ENCODE measurements at places on chromosomes 3 and 15.

DNA sequence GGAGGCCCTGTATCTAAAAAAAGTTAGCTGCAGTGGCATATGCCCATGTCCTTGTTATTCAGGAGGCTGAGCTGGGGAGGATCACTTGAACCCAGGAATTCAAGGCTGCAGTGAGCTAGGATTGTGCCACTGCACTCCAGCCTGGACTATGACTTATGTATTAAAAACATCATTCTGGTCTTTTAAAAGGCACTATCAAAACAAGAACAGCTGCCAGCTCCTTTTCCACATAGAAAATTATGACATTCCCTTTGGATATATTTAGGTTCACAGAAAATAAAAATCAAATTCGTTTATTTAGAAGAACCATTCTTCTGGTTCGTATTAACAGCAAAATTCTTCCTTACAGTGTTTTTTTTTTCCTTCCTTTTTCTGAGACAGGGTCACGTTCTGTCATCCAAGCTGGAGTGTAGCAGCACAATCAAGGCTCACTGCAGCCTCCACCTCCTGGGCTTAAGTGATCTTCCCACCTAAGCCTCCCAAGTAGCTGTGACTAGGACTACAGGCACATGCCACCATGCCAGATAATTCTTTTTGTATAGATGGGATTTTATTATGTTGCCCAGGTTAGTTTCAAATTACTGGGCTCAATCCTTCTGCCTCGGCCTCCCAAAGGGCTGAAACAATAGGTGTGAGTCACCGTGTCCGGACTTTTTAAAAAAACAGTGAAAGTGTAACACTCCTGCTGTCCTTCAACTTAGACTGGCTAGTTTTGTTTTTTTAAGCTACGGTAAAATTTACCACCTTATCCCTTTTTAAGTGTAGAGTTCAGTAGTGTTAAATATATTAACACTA is 13.9 kb downstream of the ICE2 start:
- DNase-seq: no peak

DNA sequence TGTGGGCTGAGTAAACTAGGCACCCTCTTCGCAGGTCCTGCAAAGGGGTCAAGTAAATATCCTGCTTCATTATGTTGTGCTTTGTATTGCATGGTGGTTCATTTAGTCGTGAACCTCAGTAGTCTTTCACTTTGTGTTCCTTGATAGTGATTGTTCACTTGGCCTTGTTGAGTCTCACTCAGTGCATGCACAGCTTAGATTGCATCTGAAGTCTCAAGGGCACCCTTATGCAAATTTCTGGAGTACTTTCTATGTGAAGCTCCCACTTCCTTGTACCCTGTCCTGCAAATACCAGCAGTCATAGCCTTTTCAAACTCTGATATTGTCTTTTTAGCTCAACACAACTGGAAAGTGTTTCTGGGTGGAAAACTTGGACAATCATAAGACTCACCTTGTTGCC is 519.2 kb downstream of the NAALADL2 start:
- DNase-seq: no peak

- DNase-seq: no peak
Measured at GRCh38 chr3:48979451-48979850, 10.6 kb upstream of the P4HTM start.

DNA sequence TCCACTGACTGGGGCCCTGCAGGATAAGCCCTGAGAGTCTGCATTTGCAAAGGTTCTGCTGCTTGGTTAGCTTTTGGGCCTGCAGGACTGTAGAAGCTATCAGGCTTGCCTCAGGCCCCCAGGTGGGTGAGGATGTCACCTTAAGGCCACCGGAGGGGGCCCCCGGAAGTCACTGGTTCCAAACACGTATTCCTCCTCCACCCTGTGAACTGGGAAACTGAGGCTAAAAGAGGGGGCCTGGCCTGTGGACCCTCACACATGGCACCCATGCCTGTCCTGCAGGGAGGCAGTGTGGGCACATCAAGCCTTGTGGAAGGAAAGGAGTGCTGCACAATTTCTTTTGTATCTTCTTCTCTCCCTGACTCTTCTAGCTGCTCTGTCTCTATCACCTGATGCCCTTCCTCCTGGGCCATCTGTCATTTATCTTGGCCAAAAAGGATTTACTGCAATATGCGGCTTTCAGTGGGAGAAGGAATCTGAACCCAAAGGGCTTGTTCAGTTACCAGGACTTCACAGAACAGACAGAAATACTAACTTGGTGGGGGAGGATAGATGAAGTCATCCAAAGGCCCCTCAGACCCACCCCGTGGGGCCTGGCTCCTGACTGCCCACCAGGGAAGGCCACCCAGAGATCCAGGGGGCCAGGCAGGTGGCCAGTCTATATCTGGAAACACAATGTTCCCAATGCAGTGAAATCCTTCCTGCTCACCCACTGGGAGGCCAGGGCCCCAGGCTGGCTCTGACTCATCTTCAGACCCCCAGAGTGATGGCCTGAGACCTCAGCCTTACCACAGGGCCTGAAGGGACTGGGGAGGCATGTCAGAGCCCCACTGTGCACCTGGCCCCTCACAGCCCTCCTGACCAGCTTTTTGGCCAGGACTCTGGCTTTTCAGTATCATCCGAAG is 18.3 kb downstream of the UBAP1L start:
- no peak for DNase-seq

DNA sequence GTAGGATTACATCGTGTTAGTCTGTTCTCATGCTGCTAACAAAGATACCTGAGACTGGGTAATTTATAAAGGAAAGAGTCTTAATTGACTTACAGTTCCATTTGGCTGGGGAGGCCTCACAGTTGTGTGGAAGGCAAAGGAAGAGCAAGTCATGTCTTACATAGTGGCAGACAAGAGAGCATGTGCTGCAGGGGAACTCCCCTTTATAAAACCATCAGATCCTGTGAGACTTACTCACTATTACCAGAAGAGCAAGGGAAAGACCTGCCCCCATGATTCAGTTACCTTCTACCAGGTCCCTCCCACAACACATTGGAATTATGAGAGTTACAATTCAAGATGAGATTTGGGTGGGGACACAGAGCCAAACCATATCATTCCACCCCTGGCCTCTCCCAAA is 3.4 kb downstream of the SLC25A26 start:
- DNase-seq: no peak

GRCh38 chr3:55526332-55527030 is 39.4 kb upstream of the WNT5A start:
- no peak for DNase-seq

DNA sequence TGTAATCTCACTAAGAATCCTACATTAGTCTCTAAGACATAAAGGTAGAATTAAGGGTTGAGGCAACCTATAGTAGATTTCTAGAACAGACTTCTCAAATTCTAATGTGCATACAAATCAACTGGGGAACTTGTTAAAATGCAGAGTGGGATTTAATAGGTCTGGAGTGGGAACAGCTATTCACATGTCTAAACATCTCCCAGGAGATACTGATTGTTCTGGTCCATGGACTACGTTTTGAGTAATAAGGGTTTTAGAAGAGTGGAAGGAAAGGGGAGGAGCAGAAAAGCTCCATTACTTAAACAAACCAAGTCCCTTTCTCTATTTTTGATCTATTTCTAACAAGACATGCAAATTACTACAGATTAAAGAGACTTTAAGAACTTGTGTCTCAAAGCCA is 524.8 kb downstream of the TUSC7 start:
- DNase-seq: no peak

GRCh38 chr15:77418391-77418965 is 1.4 kb downstream of the PEAK1 start:
- DNase-seq: peak; percentile 65

- no peak for DNase-seq
Measured at GRCh38 chr3:110139048-110139447, 801.7 kb upstream of the DPPA4 start.

- DNase-seq: peak; percentile 32
Measured at GRCh38 chr3:190013943-190014924, 106.5 kb downstream of the P3H2 start.

DNA sequence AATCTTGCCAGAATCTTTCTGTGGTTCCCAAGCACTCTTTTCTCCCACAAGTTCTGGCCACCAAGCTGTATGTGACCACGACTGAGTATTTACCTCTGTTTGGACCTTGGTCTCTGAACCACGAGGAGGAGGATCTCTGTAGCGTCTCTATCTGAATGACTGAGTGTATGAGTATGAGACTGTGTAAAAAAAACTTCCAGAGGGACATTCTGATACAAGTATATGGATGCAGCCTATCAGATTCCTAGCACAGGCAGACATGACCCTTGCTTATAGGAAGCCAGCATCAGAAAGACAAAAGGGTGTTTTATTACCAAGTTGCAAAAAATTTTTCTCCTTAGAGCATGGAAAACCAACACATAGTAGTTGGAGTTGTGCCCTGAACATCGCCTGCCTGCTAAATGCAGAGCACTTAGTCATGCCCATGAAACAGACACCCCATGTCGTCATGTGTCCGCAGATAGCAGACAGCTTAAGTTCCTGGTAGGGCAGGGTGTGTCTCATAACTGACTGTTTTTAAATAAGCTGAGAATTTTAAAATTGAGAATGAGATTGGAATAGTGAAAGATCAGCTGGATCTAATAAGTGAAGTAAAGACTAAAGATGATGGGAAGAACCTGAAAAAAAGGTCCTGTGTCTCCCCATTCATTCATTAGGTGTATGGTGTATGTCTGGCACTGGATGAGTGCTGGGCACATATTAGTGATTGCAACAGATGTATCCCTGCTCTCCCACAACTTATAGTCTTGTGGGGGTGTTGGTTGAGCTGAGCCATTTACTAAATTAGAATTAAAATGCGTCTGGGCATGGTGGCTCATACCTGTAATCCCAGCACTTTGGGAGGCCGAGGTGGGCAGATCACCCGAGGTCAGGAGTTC is 30.9 kb downstream of the DAG1 start:
- peak; percentile 99 for DNase-seq

GRCh38 chr15:80588801-80589200 is 106.3 kb upstream of the ABHD17C start:
- peak; percentile 94 for DNase-seq

GRCh38 chr3:30161375-30161774 is 445.0 kb upstream of the TGFBR2 start:
- DNase-seq: peak; percentile 58

DNA sequence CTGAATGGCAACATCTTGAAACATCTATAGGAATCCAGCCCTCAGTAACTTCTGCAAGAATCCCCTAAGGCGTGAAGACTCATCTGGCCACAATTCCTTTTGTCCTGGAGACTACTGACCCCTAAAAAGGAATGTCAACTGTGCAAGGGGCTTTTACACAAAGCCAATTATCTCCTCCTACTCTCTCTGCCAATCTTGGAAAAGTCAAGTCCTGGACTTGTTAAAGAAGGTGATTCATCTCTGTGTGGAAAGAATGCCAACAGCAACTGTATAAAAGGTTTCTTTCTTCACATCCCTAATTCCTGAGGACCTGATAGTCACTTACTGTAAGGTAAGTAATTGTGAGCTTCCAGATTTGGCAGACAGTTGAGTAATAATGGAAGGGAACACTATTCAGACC is 22.3 kb downstream of the THRB start:
- peak; percentile 42 for DNase-seq

- no peak for DNase-seq
Measured at GRCh38 chr3:14680716-14681115, 5.8 kb downstream of the C3orf20 start.

DNA sequence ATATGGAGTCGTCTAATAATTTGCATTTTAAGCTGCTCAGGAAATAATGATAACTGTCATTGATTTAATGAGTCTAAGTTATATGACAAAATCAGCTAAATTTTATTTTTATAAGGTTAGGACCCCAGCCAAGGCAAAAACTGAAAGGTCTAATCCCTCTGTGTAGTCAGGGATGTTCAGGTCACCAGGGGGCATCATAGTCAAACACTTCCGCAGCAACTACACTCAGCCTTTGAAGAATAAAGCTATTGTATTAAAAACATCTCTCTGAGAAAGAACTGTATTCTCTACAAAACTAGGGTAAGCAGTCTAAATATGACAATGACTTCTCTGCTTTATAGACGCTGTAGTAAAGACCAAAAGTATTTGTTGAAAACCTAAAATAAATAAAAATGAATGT is 15.0 kb downstream of the INTS14 start:
- no peak for DNase-seq

GRCh38 chr15:63672369-63672768 is 75.2 kb downstream of the FBXL22 start:
- no peak for DNase-seq

- DNase-seq: no peak
Measured at GRCh38 chr3:143576568-143577270, 271.5 kb downstream of the SLC9A9 start.

- DNase-seq: peak; percentile 90
Measured at GRCh38 chr15:90071220-90071807, 31.0 kb downstream of the IDH2 start.

DNA sequence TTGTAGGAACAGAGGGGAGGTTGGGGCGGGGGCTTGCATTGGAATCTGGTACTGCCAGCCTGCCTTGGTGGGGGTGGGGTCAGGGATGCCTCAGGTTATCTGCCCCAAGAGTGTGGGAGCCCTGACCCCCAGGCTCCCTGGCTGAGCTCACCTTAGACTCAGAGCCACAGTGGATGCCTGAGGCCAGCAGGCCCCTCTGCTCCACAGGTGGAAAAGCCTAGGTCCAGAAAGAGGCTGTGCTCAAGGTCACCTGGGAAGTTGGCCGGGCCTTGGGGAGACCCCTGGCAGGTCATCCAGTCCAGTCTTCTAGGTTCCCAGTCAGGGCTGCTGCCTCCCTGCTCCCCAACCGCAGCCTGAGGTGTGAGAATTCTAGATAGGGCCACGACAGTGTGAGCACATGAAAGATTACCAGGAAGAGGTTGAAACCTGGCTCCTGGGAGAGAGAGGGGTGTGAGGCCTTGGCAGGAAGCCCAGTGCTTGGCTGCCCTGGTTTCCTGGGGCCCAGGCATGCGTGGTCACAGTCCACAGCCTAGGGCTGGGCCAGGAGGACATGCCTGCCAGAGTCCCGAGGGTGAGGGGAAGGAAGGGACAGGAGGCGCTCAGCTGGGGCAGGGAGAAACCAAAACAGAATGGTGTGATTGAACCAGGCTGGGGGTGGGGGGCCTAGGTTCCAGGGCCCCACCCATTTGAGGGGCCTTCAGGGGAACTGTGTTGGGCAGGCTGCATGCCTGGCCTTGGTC is 4.9 kb downstream of the HDAC11 start:
- no peak for DNase-seq

DNA sequence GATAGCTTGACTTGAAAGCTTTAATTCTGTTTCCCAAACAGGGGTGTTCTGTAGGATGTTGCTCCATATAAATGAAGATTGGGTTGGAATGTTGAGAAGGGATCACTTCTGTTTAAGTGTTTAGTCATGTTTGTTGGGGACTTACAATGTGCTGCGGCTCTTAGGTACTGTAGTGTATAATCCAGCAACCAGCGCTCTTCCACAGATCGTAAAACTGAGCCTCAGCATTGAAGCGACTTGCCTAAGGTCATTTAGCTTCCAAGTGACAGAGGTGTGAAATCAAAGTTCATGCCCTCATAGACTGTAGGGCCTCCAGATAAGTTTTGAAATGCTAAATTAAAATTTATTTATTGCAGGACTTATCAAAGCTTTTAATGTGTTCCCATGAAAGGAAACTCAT is 1.8 kb downstream of the MKRN2 start:
- DNase-seq: no peak

GRCh38 chr15:72168131-72168807 is 29.3 kb downstream of the GRAMD2A start:
- DNase-seq: no peak
